ENCODE measurements at places on chromosomes 6 and 20.

- DNase-seq, result peak; percentile 51
These were observed 14.5 kb downstream of the BCL2L1 start for GRCh38 chr20:31707994-31708735.

- no peak for DNase-seq
These were observed 54.2 kb downstream of the ROS1 start for GRCh38 chr6:117371492-117371891.

DNA sequence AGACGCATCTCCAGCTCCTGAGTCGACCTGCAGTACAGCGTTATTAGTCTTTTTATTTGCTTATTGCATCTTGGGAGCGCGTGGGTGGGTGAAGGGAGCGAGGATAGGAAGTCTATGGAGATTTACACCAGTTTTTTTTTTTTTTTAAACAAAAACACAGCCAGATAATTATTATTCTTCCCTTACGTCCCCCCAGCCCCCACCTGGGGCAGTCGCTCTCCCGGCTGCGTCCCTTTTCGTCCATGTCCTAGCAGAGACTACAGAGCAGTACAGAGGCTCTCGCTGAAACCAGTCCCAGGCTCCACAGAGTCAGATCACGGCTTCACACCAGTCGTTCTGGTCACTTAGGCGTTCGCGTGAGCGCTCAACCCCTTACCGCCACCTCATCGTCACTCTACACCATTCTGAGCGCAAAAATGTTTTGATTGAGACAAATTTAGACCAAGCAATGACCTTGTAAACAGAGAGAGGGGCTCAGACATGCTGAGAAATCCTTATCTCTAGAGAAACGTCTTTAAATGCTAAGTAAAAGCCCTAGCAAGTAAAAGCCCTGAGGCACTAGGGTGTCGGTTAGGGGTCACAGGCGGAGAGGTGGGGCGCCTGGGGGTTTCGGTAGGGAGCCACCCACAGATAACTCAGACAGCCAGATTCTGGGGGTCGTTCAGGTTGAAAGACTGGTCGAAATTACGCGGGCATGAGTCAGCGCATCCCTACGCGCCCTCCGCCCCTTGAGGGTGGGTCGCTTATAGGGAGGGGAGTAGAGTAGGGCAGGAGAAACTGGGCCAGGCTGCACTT lies 975 bp upstream of the PPT2 start:
- no peak for DNase-seq

GRCh38 chr20:58965270-58966064 lies 15.6 kb upstream of the NELFCD start:
- no peak for DNase-seq

DNA sequence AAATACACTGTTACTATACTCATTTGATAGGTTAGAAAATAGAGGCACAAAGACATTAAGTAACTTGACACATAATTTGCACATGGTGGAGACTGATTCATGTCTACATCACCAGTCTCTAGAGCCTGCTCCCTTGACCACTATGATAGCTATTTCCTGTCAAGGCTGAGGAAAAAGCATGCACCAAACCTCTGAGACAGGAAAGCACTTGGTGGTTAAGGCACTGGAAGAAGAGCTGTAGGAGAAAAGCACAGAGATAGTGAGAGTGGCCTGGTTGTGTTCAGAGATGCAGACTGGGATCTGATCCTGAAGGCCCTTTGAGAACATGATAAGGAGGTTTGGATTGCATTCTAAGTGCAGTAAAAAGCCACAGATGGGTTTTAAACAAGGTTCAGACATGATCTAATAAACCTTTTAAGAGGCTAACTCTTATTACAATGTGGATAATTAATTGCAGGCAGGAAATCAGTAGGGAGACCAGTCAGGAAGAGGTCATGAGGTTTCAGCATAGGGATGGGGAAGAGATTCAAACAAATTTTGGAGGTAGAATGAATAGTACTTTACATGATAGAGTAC lies 168.9 kb downstream of the PHF3 start:
- no peak for DNase-seq
